ENCODE measurements at places on chromosomes 4 and X. TPM values are rescaled to one million over a fixed set of nuclear protein-coding genes. Genes with fewer than 3 reads are reported as not detected.

The HSFX3 gene
- total RNA-seq: not detected

The PCDH7 gene
- 0.17 TPM for total RNA-seq

The EPHA5 gene
- total RNA-seq: 0.30 TPM

The TLR6 gene
- 2.2 TPM for total RNA-seq

The HELT gene
- total RNA-seq: not detected

The VGLL1 gene
- not detected for total RNA-seq

The CTAG1A gene
- total RNA-seq: not detected

The FGF2 gene
- total RNA-seq: 49.1 TPM

The ESX1 gene
- total RNA-seq: 0.09 TPM

The HNRNPH2 gene
- total RNA-seq: 56.8 TPM

The MFAP3L gene
- 4.8 TPM for total RNA-seq

The NAP1L2 gene
- 0.94 TPM for total RNA-seq

The BEX3 gene
- 252 TPM for total RNA-seq

The TIMP1 gene
- 279 TPM for total RNA-seq

The ERCC6L gene
- 10.7 TPM for total RNA-seq

The BMP3 gene
- total RNA-seq: not detected

The ODAPH gene
- not detected for total RNA-seq

The ADGRL3 gene
- total RNA-seq: 0.06 TPM

The SPANXC gene
- total RNA-seq: not detected

The HMX1 gene
- 0.10 TPM for total RNA-seq

The NDST4 gene
- total RNA-seq: not detected

The DGKK gene
- not detected for total RNA-seq

The ARHGEF6 gene
- 0.19 TPM for total RNA-seq

Data from A549 treated with AZD2906 at 1 μM for 4 hours (cell line).